ENCODE measurements at places on chromosomes 6 and 20. TPM values are rescaled to one million over a fixed set of nuclear protein-coding genes. Genes with fewer than 3 reads are reported as not detected.

DNA sequence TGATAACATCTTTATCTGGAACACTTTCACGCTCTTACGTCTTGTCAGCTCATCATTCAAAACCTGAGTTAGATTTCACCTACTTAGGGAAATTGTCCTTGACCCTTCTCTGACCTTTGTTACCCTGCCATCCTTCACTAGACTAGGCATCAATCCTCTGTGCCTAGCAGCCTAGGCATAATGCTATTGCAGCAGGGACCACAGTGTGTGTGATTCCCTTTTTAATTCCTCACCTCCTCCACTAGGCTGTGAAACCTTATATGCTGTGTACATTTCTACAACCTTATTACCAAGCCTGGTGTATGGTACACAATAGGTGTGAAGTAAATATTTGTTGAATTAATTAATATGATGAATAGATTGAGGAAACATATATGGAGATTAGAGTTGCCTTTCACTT lies 66.7 kb upstream of the DEFB112 start:
- no peak for DNase-seq

DNA sequence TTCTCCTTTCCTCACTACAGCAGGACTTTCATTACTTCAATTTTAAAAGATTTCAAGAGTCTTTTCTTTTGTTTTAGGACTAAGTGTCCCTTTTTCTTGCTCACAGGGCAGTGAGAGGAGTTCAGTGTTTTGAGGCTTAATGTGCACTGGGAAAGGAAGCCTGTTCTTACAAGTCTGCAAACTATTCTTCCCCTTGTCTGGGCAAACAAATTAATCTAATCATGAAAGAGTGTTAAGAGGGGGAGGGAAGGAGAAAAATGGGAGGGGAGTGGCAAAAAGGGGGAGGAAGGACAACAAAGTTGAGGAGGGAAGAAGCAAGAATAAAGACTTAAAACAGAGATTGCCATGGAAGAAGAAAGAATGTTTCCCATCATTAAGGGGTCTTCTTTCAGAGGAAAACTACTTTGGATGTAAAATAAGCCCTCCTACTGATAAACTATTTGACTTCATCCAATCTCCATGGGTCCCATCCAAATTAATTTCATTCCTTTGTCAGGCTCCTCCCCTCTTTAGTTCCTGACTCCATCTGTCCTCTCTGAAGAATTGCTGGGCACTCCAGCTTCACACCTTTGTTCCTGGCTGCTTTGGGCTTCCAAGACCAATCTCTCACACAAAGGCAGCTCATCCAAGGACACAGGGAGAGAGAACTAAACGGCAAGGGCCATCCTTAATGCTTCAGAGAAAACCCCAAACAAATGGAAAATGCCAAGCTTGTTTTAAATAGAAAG lies 244.5 kb downstream of the TPBG start:
- no peak for DNase-seq

- DNase-seq: no peak
Observed at GRCh38 chr6:159098636-159099106, 53.9 kb upstream of the TAGAP start.

GRCh38 chr6:162962093-162962492 lies 234.3 kb downstream of the PACRG start:
- DNase-seq: no peak

DNA sequence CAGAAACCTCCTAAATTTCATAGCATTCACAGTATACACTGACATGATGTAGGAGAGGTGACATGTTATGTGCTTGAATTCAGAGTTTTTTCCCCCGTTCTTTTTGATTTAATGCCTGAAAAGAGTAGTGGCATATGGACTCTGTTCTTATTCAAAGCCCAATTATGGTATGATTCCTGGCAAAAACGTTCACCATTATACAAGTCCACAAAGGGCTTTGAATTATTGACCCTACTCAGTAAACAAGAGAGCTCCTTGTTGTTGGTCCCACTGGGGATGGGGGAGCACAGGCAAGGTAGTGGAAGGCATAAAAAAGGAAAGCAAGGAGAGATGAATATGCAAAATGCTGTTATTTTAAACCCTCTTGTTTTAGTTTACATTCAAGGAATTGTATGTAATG lies 136.0 kb upstream of the AHI1 start:
- no peak for DNase-seq

- DNase-seq: no peak
Observed at GRCh38 chr6:127188744-127189143, 70.3 kb downstream of the RSPO3 start.

- DNase-seq: no peak
Observed at GRCh38 chr6:169204167-169204566, 49.5 kb downstream of the THBS2 start.

EEF1A2 gene
- polyA plus RNA-seq: 0.56 TPM

ENPP3 gene
- polyA plus RNA-seq: 9.6 TPM

DNA sequence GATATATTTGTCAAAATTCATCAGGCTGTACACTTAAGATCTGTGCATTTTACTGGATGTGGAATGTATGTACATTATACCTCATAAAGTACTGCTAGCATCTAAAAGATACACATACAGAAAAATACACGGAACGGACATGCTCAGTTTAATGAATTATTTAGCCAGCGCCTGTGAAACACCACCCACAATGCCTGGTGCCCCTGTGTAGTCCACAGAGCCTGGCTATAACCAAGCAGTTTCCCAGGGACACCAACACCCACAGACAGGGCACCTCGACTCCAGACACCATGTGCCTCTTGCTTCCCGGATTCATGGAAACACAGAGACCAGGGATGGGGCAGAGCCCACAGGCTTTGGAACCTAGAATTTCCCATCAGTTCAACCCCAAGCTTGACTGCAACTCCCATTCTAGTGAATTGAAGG lies 17.4 kb upstream of the ARMC12 start:
- DNase-seq: no peak

GRCh38 chr20:36606158-36607066 lies 833 bp downstream of the RAB5IF start:
- DNase-seq: no peak

DNA sequence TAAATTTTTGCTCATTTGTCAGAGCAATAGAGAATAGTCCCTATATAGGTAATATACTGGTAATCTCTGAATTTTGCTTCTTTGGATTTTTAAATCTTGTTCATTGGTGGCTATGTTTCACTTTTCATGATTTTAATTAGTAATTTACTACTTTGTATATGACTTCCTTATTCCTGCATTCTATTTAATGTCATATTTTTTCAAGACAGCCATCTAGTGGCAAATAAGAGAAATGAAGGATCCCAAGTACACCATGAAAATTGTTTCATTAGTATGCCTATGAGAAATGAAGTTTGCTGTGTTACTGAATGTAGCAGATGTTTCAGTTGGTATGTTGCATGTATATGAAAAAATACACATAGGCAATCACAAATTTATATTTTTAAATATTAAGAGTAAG lies 82.4 kb downstream of the ZNF292 start:
- DNase-seq: no peak

KIF6 gene
- polyA plus RNA-seq: 3.8 TPM

- DNase-seq: no peak
Observed at GRCh38 chr6:127191716-127192115, 73.2 kb downstream of the RSPO3 start.

Measured in right renal pelvis (tissue), 4 donors.